ENCODE measurements at places on chromosomes 16 and 17.
A peak's percentile ranks its signal among the peaks of the same experiment; 100 is the strongest.

DNA sequence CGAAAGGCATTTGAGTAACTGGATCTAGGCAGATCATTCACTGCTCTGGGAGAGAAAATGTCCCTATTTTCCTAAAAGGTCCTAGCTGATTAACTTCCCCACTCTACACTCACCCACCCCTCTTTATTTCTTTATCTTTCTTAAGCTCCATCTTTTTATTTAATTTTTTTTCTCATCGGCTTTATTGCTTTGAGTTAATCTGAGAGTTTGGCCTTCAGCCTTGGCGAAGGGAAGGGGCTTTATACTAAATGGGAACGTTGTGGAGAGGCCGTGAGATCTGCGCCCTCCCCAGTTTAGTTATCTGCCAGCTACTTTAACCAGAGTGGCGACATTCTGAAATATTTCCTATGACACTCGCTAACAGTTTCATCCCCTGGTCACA is 882 bp upstream of the TOX3 start:
- no peak for DNase-seq

DNA sequence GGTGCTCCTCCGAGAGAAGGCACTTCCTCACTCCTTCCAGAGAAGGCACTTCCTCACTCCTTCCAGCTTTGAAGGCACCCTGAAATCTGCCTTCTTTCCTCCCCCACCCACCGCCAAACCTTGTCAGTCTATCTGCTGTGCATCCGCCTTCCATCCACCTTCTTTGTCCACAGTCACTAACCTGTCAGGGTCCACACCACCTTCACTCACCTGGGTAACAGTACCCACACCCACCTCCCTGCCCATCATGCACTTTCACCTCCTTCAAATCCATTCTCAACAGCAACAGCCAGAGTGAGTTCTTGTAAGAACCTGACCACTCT is 5.2 kb downstream of the CCDC102A start:
- no peak for DNase-seq

- peak; percentile 34 for DNase-seq
Measured at GRCh38 chr17:28712032-28712704, 480 bp upstream of the PROCA1 start.

- no peak for DNase-seq
Measured at GRCh38 chr16:46961373-46962353, 11.8 kb downstream of the DNAJA2 start.

GRCh38 chr17:82645516-82645915 is 2.7 kb downstream of the WDR45B start:
- no peak for DNase-seq

GRCh38 chr16:80693553-80693952 is 110.8 kb downstream of the CDYL2 start:
- no peak for DNase-seq

GRCh38 chr16:67407176-67407787 is 9.0 kb downstream of the ZDHHC1 start:
- DNase-seq: no peak

GRCh38 chr17:61837175-61838051 is 25.9 kb downstream of the BRIP1 start:
- no peak for DNase-seq

Data from activated T-helper 1 cell treated with anti-CD3 and anti-CD28 coated beads, Interleukin-2, amount 50 U/mL, for 16 hours (primary cell).